ENCODE measurements at places on chromosomes 1 and 21.

DNA sequence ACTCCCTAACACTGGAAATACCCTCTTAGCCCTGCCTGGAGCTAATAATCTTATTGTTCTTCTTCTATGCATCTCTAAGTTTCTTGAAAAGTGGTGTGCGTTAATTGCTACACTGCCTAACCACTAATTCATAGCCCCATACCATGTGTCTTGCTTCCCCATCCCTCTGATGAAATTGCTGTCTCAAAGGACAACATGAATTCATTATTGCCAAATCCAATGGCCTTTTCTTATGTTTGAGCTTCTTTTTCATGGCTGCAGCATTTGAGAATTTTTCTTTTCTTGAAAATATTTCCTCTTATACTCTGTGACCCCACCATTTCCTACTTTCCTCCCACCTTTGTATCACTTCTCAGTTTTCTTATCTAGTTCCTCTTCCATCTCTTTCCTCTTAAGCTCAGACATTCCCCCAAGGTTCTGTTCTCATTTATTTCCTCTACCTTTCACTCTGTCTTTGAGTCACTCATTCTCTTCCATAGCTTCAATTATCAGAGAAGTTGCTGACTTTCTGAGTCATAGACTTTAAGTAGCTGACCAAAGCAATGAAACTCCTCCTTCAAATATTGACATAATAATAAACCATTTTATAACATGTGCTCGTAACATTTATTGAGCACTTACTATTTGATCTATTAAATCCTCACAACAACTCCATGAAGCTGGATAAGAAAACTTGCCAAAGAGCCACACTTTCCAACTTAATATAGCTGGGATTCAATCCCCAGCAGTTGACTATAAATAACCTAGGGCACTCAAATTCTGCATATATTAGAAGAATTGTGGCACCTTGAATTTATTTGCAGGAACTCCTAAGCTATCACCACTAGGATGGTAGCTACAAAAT is 35.5 kb upstream of the ATP6V1G3 start:
- no peak for DNase-seq

- no peak for DNase-seq
Observed at GRCh38 chr1:243849421-243850201, 432 bp downstream of the AKT3 start.

- no peak for DNase-seq
Observed at GRCh38 chr1:153141377-153141776, 9.3 kb downstream of the SPRR2G start.

- DNase-seq: no peak
Observed at GRCh38 chr1:208121813-208122364, 122.3 kb downstream of the PLXNA2 start.
